ENCODE measurements at places on chromosomes 4 and X. TPM values are rescaled to one million over a fixed set of nuclear protein-coding genes. Genes with fewer than 3 reads are reported as not detected.

SLC6A14 gene
- total RNA-seq = not detected

NXF2 gene
- 0.76 TPM for total RNA-seq

DNA sequence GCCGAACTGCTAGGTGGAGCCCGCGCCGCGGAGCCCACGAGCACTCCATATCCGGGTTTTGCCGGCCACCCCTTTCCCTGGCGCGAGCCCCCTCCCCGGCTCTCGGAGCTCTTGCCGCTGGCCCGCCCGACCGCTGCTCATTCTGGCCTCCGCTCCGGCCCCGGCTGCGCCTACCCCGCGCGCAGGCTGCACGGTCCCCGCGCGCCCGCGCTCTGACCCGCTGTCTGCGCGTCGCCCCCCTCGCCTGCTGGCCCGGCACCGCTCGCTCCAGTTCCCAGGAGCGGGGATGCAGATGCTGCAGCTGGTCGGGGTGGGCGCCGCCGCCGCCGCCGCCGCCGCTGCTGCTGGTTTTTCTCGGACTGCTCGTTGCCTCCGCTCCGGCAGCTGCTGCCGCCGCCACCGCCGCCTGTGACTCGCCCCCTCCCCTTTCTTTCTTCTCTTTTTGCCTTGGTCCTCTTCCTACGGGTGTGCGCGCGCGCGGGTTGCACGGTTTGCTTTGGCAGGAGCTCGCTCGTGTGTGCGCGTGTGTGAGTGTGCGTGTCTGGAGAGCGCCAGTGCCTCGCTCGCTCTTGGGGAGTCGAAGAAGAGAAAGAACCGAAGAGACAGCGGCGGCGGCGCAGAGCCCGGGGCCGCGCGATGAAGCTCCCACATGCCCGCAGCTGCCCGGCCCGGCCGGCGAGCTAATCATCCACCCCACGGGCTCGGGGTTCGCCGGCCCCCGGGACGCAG, at the start of gene ADGRL3:
Gene ADGRL3, plus strand, starts transcription at position 140 of the 729 bp plus-strand sequence.
- no peak for DNase-seq

GRCh38 chr4:30943356-30943755, 223.2 kb downstream of the PCDH7 start:
- no peak for DNase-seq

GRCh38 chr4:182267048-182267447, 23.8 kb downstream of the TENM3 start:
- no peak for DNase-seq
